ENCODE measurements at places on chromosomes 7 and 10.
A peak's percentile ranks its signal among the peaks of the same experiment; 100 is the strongest.

GRCh38 chr10:17792991-17793390, 16.2 kb upstream of the MRC1 start:
- no peak for DNase-seq

DNA sequence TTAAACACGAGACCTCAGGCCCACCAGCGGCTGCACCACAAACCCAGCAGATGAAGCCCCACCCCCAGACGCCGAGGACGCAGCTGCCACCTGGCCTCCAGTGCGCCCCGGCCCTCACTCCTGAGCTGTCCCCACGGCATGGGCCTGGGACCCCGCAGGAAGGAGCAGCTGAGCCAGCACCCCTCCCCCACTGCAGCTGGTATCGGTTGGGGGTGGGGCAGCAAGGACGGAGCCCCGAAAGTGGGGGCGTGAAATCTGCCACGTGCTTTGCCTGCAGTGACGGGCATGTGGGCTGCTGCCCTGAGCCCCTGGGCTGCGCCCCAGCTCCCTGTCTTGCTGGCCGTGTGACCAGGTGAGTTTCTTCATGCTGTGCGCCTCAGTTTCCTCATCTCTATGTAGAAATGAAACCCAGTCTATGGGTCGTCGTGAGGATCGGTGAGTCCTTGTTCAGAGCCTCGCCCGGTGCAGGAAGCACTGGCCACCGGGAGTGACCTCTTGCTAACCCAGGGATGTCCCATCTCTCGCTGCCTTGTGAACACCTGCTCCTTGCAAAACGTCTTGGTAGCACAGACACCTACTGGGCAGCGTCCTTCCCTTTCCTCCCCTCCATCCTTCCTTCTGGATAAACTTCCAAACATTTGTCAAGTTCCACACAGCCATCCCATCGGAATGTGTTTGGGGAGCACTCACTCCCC, 32.0 kb downstream of the CFAP46 start:
- no peak for DNase-seq

- no peak for DNase-seq
These were observed 253.2 kb upstream of the INHBA start for GRCh38 chr7:41955893-41956675.

GRCh38 chr10:126156012-126156411, 232.3 kb downstream of the ADAM12 start:
- DNase-seq, result peak; percentile 8

GRCh38 chr7:22895140-22895827, 72.6 kb upstream of the TOMM7 start:
- no peak for DNase-seq

- DNase-seq, result no peak
These were observed 67.5 kb downstream of the WIPF3 start for GRCh38 chr7:29873644-29874294.
